Lower lobe of right lung (tissue), 2 donors: ENCODE measurements at places on chromosomes 2 and 18. TPM values are rescaled to one million over a fixed set of nuclear protein-coding genes. Genes with fewer than 3 reads are reported as not detected.
A peak's percentile ranks its signal among the peaks of the same experiment; 100 is the strongest.

VSNL1 gene
- total RNA-seq, result 1.6 TPM

DNA sequence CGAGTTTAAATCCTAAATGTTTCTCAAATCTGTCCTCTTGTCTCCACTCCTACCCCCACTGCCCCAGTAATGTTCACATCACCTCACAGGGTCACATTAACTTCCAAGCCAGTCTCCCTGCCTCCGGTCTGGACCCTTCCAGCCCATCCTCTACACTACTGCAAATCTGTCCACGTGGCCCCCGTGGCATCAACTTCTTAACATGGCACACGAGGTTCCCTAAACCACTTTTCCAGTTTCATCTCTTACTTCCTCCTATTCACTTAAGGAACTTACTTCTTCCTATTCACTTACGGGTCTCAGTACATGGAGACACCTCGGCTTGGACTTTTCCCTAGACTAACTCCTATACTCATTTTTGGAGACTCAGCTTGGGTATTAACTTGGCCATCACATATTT lies 27.0 kb downstream of the MRPL33 start:
- no peaks in the 10 kb centered on the region for H3K36me3 ChIP-seq
- H3K4me3 ChIP-seq, result no peak overlapping the region
- peak overlapping the region; percentile 62 for H3K27ac ChIP-seq
- H3K4me1 ChIP-seq, result peaks cover 36% of the 10 kb centered on the region

DNA sequence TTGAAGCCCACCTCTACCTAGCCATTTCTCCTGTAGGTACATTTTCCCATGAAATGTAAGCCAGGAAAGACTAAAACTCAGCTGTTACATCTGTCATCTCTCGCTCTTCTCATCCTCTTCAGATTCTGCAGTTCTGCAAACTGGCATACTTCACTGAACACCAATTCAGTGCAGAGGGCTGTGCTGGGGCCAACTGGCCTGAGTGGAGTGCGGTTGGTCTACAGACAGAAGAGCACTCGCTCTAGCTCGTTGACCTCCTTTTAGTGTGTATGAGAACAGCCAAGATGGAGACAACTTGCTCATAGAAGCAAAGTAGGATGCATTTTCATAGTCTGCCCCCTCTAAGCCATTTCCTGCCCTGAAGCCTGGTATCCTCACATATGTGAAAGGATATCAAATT lies 862.6 kb downstream of the BCL11A start:
- no peak for DNase-seq
- no peaks in the 10 kb centered on the region for H3K4me1 ChIP-seq
- H3K27me3 ChIP-seq, result no peaks in the 10 kb centered on the region
- H3K4me3 ChIP-seq, result no peak overlapping the region
- no peak overlapping the region for H3K27ac ChIP-seq
- no peaks in the 10 kb centered on the region for H3K36me3 ChIP-seq

GRCh38 chr2:72347081-72347480 lies 199.4 kb upstream of the CYP26B1 start:
- H3K27ac ChIP-seq, result no peak overlapping the region
- no peaks in the 10 kb centered on the region for H3K4me1 ChIP-seq
- H3K4me3 ChIP-seq, result no peak overlapping the region
- H3K36me3 ChIP-seq, result no peaks in the 10 kb centered on the region

- H3K4me3 ChIP-seq, result no peak overlapping the region
- no peaks in the 10 kb centered on the region for H3K27me3 ChIP-seq
- H3K36me3 ChIP-seq, result no peaks in the 10 kb centered on the region
- H3K4me1 ChIP-seq, result no peaks in the 10 kb centered on the region
- DNase-seq, result no peak
These were observed 496.9 kb upstream of the VRK2 start for GRCh38 chr2:57549642-57550102.

DNA sequence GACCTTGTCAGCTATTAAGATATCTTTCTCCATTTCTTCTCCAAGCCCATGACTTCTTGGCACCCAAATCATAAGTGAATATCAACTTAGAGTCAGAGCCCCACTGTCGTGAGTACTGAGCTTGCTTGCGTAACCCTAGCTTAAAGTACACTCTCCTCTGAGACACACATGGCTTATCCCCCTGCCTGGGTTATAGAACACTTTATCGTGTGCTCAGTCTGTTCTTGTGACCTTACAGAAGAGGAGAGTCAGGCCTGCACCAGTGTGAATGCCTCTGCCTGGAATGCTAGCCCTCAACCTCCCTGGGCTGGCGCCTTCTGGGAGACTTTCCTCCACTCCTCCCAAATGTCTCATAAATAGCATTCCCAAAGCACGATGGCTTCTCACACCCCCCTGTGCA lies 79.3 kb downstream of the CEP192 start:
- no peaks in the 10 kb centered on the region for H3K27me3 ChIP-seq
- DNase-seq, result no peak
- no peaks in the 10 kb centered on the region for H3K4me1 ChIP-seq
- no peak overlapping the region for H3K27ac ChIP-seq
- H3K36me3 ChIP-seq, result peaks cover 94% of the 10 kb centered on the region
- H3K4me3 ChIP-seq, result no peak overlapping the region

RAB3GAP1 gene
- 43.5 TPM for total RNA-seq

CABLES1 gene
- 44.2 TPM for total RNA-seq
